ENCODE measurements at places on chromosomes 1 and 21. TPM values are rescaled to one million over a fixed set of nuclear protein-coding genes. Genes with fewer than 3 reads are reported as not detected.

Gene HSPB7
- total RNA-seq: not detected

Gene GTF2B
- total RNA-seq: 25.4 TPM

Gene TLCD4
- total RNA-seq: 2.0 TPM

Gene PTGS2
- total RNA-seq: 0.38 TPM

Gene ADAM30
- not detected for total RNA-seq

Gene JAK1
- total RNA-seq: 113 TPM

Gene GJC2
- 0.51 TPM for total RNA-seq

Gene CPT2
- total RNA-seq: 15.8 TPM

Gene FAM72D
- total RNA-seq: 2.4 TPM

Gene LORICRIN
- total RNA-seq: not detected

Gene PTPRC
- total RNA-seq: not detected

Gene CCDC190
- total RNA-seq: 0.38 TPM

Gene ADCY10
- total RNA-seq: not detected

Gene PEX11B
- total RNA-seq: 30.2 TPM

Gene FAM151A
- not detected for total RNA-seq

Gene FOXD2
- 0.51 TPM for total RNA-seq

Gene SKI
- total RNA-seq: 36.0 TPM

Gene ROR1
- 19.1 TPM for total RNA-seq

Gene DISP1
- 8.0 TPM for total RNA-seq

Gene RIPPLY3
- total RNA-seq: 0.51 TPM

Gene MEX3A
- 23.7 TPM for total RNA-seq
